GM23338 (cell line): ENCODE measurements at places on chromosomes 5 and 9. TPM values are rescaled to one million over a fixed set of nuclear protein-coding genes. Genes with fewer than 3 reads are reported as not detected.

Gene CDHR2
- total RNA-seq, result not detected in 2 replicates

Gene IFNA13
- total RNA-seq, result not detected in 2 replicates

Gene NUTM2G
- total RNA-seq, result 0.54 and 1.6 TPM in 2 replicates

Gene CEP78
- total RNA-seq, result 46.6 and 48.3 TPM in 2 replicates

Gene FRRS1L
- 0.78 and 1.1 TPM in 2 replicates for total RNA-seq

Gene ANKRD18B
- total RNA-seq, result 4.1 and 6.4 TPM in 2 replicates

Gene SLC25A2
- total RNA-seq, result not detected in 2 replicates

Gene TTLL11
- 1.4 and 1.7 TPM in 2 replicates for total RNA-seq

Gene RNF180
- total RNA-seq, result 4.2 TPM in 2 replicates

Gene GPX3
- 48.4 and 48.9 TPM in 2 replicates for total RNA-seq

Gene ATP10B
- 0.08 and 0.14 TPM in 2 replicates for total RNA-seq

DNA sequence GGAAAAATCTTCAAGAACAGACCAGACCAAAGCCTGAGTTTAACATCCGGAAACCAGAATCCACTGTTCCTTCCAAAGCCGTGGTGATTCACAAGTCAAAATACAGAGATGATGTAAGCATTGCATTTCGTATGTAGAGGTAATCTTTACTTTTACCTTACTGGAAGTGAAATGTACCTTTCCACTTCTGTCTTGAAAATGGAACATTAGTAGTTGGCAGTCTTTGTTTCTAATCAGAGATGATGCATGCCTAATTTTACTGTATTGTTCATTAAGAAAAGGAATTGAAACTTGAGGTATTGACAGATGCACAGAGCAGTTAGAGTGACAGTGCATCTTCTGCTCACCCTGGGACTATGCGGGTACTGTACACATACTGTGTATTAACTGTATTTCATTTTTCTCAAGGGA is 34.6 kb downstream of the HABP4 start:
- no peaks in the 10 kb centered on the region for H3K36me3 ChIP-seq
- no peak overlapping the region for H3K4me3 ChIP-seq
- no peaks in the 10 kb centered on the region for H3K27me3 ChIP-seq
- DNase-seq, result no peak
- no peak overlapping the region for H3K27ac ChIP-seq

DNA sequence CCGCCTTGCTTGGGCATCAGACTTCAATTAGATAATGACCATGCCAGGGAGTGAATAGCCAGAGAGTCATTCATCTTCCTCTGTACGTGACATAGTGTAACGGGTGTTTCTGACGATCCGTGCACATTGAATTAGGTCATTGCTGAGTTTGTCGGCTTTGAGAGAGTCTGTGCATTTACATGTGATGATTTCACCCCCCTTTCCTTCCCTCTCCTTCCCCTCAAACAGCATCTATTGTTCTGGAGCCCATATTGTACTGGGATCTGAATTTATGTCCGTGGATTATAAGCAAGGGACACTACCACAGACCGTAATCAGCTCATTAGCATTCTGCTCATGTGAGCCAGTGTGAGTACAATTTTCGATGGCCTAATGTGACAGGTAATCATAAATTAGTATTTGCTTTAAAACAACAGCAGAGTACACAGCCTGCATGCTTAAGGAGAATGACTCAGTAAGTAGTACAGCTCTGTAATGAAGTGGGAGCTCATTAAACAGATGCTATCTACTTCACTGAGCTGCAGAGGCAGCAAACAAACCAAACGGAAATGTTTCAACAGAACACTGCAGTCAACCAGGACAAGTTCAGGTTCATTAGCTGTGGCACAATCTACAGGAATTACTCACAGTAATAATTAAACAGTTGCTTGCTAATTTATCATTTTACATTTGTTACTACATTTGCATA is 302.1 kb downstream of the CSNK1G3 start:
- peaks cover 60% of the 10 kb centered on the region for H3K4me1 ChIP-seq
- no peak overlapping the region for H3K4me3 ChIP-seq
- no peaks in the 10 kb centered on the region for H3K27me3 ChIP-seq
- H3K36me3 ChIP-seq, result no peaks in the 10 kb centered on the region

- H3K27me3 ChIP-seq, result no peaks in the 10 kb centered on the region
- DNase-seq, result no peak
- H3K27ac ChIP-seq, result no peak overlapping the region
- no peaks in the 10 kb centered on the region for H3K4me1 ChIP-seq
- no peak overlapping the region for H3K4me3 ChIP-seq
Observed at GRCh38 chr5:14545308-14545707, 36.3 kb upstream of the OTULINL start.

GRCh38 chr5:157571357-157571827 is 4.2 kb downstream of the ADAM19 start:
- peaks cover 18% of the 10 kb centered on the region for H3K27me3 ChIP-seq
- H3K36me3 ChIP-seq, result no peaks in the 10 kb centered on the region
- H3K27ac ChIP-seq, result no peak overlapping the region

GRCh38 chr5:95768731-95769130 is 37.6 kb downstream of the RHOBTB3 start:
- no peak overlapping the region for H3K27ac ChIP-seq
- no peaks in the 10 kb centered on the region for H3K4me1 ChIP-seq

- no peak for DNase-seq
- no peaks in the 10 kb centered on the region for H3K36me3 ChIP-seq
- no peak overlapping the region for H3K27ac ChIP-seq
- no peaks in the 10 kb centered on the region for H3K27me3 ChIP-seq
Observed at GRCh38 chr5:83219495-83219894, 142.1 kb downstream of the XRCC4 start.

DNA sequence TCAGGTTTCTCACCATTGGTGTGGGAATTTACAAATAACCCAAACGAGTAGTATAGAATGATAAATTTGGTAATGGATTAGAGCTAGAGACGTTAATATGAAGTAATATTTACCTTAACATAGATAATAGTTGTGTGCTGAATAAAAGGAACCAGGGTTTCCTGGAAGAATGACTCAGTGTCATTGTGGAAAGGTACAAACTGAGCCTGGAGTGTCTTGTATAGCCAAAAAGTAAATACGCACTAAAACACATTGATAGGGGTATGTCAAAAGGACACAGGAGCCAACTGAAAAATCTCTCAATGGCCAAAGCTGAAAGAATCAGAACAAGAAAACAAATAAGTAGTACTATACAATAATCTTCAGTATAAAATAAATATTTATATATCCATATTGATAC is 363.5 kb downstream of the SLCO4C1 start:
- H3K4me1 ChIP-seq, result no peaks in the 10 kb centered on the region
- H3K4me3 ChIP-seq, result no peak overlapping the region
- no peak for DNase-seq
- no peaks in the 10 kb centered on the region for H3K27me3 ChIP-seq
- no peaks in the 10 kb centered on the region for H3K36me3 ChIP-seq

- H3K4me3 ChIP-seq, result no peak overlapping the region
- DNase-seq, result no peak
- no peaks in the 10 kb centered on the region for H3K36me3 ChIP-seq
- no peak overlapping the region for H3K27ac ChIP-seq
- H3K4me1 ChIP-seq, result peaks cover 6% of the 10 kb centered on the region; the same call in 1 of the 2 replicates
Observed at GRCh38 chr5:157050050-157050449, 8.9 kb downstream of the HAVCR1 start.

GRCh38 chr9:29865764-29866313 is 2292.6 kb upstream of the C9orf72 start:
- H3K4me1 ChIP-seq, result no peaks in the 10 kb centered on the region
- H3K27me3 ChIP-seq, result no peaks in the 10 kb centered on the region

- H3K27me3 ChIP-seq, result no peaks in the 10 kb centered on the region
- DNase-seq, result no peak
- H3K4me1 ChIP-seq, result peaks cover 9% of the 10 kb centered on the region
Observed at GRCh38 chr9:128771094-128771721, 519 bp downstream of the ZER1 start.

- no peak overlapping the region for H3K27ac ChIP-seq
- H3K27me3 ChIP-seq, result no peaks in the 10 kb centered on the region
- DNase-seq, result no peak
- no peak overlapping the region for H3K4me3 ChIP-seq
- H3K36me3 ChIP-seq, result no peaks in the 10 kb centered on the region
Observed at GRCh38 chr9:20569525-20569924, 52.8 kb downstream of the MLLT3 start.

DNA sequence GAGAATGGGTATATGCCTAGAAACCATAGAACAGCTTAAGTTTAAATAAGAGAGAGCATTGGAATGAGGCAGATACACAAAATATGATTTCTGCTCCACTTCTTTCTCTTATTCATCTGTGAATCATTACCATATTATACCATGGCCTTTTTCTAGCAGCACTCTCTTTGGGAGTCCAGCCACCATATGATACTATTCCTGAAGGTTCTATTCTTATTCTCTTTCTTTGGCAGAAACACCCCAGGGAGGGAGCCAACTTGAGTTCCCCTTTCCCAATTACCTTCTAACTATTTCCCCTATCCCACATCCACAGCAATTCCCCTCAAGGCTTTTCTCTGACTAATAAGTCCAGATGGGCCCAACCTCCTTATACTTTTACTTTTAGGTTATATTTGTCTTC is 55.9 kb downstream of the NDUFAF2 start:
- H3K27ac ChIP-seq, result no peak overlapping the region
- H3K4me3 ChIP-seq, result no peak overlapping the region
- peaks cover 5% of the 10 kb centered on the region; the same call in 1 of the 2 replicates for H3K4me1 ChIP-seq

DNA sequence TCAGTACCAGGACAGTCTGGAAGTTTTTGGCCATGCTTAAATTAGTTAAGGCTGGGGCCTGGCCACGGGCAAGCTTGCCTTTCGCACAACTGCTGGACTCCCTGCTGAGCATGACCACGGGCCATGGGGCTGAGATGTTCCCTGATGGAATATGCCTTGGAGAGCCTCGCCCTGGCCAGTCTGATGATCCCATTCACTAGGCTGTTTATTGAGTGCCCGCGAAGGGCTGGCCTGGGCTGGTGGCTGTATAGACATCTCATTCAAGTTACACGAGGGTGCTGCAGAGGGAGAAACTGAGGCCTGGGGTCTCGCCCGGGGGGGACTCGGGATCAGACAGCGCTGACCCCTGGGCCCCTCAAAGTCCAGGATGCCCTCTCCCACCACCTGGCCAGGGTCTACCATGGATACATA is 7.8 kb upstream of the RXRA start:
- H3K27ac ChIP-seq, result no peak overlapping the region
- peaks cover 9% of the 10 kb centered on the region for H3K4me1 ChIP-seq
- H3K4me3 ChIP-seq, result no peak overlapping the region
- no peaks in the 10 kb centered on the region for H3K27me3 ChIP-seq
- H3K36me3 ChIP-seq, result no peaks in the 10 kb centered on the region
- DNase-seq, result no peak

DNA sequence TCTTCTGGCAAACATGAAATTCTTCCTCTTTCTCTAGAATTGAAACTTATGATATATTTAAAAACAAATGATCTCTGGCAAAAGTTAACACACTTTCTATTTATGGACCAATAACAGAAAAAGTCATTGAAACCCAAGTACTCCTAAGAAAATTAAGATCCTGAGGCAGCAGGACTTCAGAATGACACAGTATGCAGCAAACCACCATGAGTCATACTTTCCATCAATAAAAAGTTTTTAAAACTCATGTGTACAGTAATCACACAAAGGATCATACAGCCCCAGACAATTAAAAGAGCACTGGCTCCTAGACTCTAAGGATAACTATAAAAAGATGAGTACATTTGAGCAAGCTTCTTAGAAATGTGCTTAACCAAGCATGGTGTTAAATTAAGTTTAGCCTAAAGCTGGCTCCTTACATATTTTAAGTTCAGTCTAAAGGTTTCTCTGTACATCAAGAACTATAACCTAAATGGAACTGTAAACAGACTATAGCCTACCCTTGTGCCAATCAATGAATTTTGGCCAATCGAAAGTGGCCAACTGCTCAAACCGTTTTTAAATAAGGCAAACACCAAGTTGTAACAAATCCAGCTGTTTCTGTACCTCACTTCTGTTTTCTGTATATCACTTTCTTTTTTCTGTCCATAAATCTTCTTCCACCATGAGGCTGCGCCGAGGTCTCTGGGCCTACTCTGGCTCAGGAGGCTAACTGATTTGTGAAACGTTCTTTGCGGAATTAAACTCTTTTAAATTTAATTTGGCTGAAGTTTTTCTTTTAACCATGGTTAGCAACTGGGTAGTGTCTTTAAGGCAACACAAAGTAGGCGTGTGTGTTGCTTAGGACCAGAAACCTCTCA is 232.1 kb upstream of the PIK3R1 start:
- DNase-seq, result no peak
- no peaks in the 10 kb centered on the region for H3K27me3 ChIP-seq
- H3K36me3 ChIP-seq, result no peaks in the 10 kb centered on the region
- H3K4me1 ChIP-seq, result no peaks in the 10 kb centered on the region
- H3K27ac ChIP-seq, result no peak overlapping the region

- H3K4me3 ChIP-seq, result no peak overlapping the region
- H3K4me1 ChIP-seq, result no peaks in the 10 kb centered on the region
- no peaks in the 10 kb centered on the region for H3K27me3 ChIP-seq
- no peak for DNase-seq
- H3K36me3 ChIP-seq, result peaks cover 27% of the 10 kb centered on the region; the same call in 1 of the 2 replicates
- no peak overlapping the region for H3K27ac ChIP-seq
Observed at GRCh38 chr5:138011991-138012390, 20.9 kb downstream of the FAM13B start.

- H3K36me3 ChIP-seq, result no peaks in the 10 kb centered on the region
- no peaks in the 10 kb centered on the region; the same call in 1 of the 2 replicates for H3K4me1 ChIP-seq
- H3K27ac ChIP-seq, result no peak overlapping the region
- no peaks in the 10 kb centered on the region for H3K27me3 ChIP-seq
- DNase-seq, result no peak
Observed at GRCh38 chr5:154138701-154139100, 51.8 kb upstream of the GALNT10 start.

GRCh38 chr9:120689860-120690259 is 24.4 kb downstream of the MEGF9 start:
- peaks cover 99% of the 10 kb centered on the region for H3K27me3 ChIP-seq
- DNase-seq, result no peak
- no peaks in the 10 kb centered on the region for H3K4me1 ChIP-seq

GRCh38 chr5:106730912-106731311 is 939.8 kb downstream of the EFNA5 start:
- peaks cover 4% of the 10 kb centered on the region; the same call in 1 of the 2 replicates for H3K36me3 ChIP-seq
- no peak overlapping the region for H3K4me3 ChIP-seq
- H3K27ac ChIP-seq, result no peak overlapping the region

DNA sequence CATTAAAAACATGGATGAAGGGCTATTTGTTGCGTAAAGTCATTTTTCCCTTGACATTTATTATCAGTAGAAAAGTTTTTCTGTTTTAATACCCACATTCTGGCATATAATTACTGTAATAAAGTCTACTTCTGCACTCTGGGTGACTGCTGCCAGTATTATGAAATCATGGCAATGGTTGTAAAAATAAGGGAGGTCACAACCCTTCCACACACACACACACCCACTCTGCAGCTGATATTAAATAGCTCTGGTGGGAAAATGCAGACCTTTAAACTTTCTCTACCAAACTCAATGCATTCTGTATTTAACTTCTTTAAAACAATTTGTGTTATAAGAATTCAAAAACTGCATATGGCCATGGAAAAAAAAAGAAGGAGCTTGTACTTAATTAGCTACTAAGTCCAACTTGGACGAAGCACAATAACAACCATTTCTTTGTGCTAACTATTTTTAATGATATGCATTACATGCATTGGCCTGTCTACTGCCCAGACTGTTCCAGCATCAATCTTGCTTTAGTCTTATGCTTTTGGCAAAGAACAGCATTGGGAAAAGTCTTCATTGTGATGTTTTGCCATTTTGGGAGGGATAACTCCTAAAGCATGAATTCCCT is 137.6 kb upstream of the MAP3K1 start:
- peaks cover 4% of the 10 kb centered on the region; the same call in 1 of the 2 replicates for H3K27me3 ChIP-seq
- no peak for DNase-seq
- H3K4me3 ChIP-seq, result no peak overlapping the region
- H3K36me3 ChIP-seq, result no peaks in the 10 kb centered on the region
- no peak overlapping the region for H3K27ac ChIP-seq
